ELR (cell line): ENCODE measurements at places on chromosomes 3 and 15.

GRCh38 chr3:64363842-64364241 lies 138.6 kb upstream of the PRICKLE2 start:
- no peak for DNase-seq

- DNase-seq, result no peak
Observed at GRCh38 chr3:171673951-171674350, 136.3 kb downstream of the PLD1 start.

- no peak for DNase-seq
Observed at GRCh38 chr3:186004671-186005070, 66.9 kb upstream of the TRA2B start.

DNA sequence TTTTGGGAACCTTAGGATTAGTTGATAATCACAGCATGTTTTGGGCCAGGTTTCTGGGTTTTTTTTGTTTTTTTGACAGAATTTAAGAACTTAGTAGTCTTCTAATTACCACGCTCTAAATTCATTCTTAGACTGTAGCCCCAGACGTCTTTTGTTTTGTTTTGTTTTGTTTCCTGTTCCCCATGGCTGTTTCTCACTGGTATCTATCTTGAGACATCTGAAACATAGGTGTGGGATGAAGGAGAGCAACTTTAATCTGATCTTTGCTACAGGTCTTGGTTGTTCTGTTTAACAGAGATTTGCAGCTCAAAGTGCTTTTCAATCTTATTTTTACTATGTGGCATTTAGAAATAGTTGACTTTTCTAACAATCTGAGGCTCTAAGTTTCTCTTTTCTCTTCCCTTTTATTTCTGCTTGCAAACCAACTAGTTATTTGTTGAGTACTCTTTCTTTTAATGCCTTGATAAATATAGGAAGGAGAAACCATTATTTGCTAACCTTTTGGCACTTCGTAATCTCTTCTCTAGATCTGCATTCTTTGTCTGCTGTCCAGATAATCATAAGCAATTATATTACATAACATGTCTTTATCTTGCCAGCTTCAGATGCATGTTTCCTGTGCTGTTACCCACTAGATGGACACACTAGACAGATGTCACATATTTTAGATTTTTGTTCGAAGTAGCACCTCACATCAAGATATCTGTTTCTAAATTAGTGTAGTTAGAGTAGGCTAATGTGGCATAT lies 40.9 kb downstream of the FBXL2 start:
- DNase-seq, result no peak

GRCh38 chr15:26561130-26561529 lies 211.7 kb downstream of the GABRB3 start:
- no peak for DNase-seq

- peak; percentile 88 for DNase-seq
Observed at GRCh38 chr3:120145542-120146285, 51.5 kb upstream of the GSK3B start.

DNA sequence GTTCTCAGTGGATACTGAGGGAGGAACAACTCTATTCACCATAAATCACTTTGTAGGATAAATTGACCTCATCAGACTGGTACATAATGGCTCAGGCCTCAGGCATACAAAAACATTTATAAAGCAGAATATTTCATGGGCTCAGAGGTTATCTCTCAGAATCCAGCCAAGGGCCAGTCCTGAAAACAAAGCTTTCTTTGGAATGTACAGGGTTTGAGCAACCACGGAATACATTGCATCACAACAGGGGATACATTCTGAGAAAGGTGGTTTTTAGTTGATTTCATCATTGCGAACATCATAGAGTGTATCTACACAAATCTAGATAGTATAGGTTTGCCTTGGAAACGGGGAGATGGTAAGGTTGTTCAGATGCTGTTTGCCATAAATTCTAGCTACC lies 33.4 kb upstream of the CTDSPL2 start:
- no peak for DNase-seq

DNA sequence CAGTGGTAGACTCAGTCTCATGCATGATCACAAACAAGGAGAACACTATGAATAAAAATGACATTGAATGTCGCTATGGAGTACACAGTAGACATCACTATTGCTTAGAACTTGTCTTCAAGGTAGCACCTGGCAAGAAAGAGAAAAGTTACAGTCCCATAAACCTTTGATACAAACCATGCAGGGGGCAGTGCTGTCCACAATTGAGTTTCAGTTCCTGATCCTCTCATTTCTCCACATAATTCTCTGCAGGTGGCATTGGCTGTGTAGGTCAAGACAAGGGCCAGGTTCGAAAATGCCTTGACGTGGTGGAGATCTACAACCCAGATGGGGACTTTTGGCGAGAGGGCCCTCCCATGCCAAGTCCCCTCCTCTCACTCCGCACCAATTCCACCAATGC lies 47.9 kb downstream of the KBTBD12 start:
- no peak for DNase-seq

- peak; percentile 80 for DNase-seq
Observed at GRCh38 chr3:123841476-123842238, 42.5 kb downstream of the MYLK start.

GRCh38 chr15:73265536-73266153 lies 103.1 kb downstream of the HCN4 start:
- peak; percentile 59 for DNase-seq

GRCh38 chr3:52237657-52238172 lies 1.2 kb downstream of the TWF2 start:
- DNase-seq, result peak; percentile 93

DNA sequence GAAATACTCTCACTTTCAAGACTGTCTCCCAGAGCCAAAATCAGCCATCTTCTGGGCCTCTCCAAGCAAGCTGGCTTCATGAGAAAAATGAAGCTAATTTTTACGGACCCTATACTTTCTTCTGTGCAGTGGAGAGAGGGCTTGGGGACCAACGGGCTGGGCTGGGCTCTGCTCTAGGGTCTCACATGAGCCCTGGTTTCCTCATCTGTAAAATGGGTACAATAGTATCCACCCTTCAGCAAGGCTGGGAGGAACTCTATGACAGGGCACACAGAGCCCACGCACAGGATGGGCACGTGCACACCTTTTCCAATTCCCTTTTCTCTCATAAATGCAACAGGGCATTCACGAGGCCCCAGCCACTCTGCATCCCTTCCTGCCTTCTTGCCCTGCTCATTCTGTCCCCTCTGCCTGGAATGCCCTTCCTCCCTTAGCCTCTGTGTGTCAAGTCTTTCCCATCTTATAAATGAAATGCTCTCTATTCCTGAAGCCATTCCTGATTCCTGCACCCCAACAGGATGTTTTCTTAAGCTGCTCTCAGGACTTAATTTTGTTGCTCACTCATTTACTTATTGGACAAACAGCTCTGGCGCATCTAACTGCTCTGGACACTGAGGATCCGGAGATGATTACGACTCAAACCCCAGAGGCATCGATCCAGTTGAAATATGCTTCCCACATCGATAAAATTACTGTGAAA lies 32.9 kb upstream of the SEC13 start:
- peak; percentile 29 for DNase-seq

DNA sequence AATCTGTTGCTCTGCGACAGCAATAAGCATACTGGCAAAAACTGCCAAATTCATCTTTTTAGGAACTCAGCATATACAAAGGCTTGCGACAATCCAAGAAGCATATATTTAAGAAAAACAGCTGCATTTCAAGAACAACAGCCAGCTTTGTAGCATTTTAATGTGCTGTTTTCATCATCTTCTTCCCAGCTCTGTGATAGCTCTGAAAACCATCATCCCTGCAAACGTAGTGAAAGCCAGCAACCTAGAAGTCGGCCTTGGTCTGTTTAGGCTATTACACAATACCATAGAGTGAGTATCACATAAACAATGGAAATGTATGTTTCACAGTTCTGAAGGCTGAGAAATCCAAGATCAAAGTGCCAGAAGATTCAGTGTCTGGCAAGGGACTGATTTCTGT lies 187.5 kb downstream of the NAALADL2 start:
- no peak for DNase-seq

- no peak for DNase-seq
Observed at GRCh38 chr15:95929232-95929846, 401.2 kb upstream of the NR2F2 start.

DNA sequence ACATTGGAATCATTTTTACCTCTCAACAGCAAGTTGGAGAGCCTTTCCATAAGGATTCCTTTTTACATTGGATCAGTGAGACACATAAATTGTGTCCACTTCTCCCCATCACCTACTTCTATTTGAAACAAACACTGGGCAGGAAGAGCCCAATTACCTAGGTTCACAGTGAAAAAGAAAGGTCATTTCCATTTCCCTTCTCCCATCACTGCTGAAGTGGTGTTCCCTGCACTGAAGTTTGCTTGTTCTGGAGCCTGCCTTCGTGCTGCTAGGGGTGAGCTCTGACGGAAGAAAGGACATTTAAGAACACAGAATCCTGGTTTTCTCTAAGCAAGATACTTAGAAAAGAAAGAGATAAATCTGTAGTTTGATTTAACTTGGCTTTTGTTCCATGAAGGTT lies 123.8 kb upstream of the ZBTB20 start:
- no peak for DNase-seq

DNA sequence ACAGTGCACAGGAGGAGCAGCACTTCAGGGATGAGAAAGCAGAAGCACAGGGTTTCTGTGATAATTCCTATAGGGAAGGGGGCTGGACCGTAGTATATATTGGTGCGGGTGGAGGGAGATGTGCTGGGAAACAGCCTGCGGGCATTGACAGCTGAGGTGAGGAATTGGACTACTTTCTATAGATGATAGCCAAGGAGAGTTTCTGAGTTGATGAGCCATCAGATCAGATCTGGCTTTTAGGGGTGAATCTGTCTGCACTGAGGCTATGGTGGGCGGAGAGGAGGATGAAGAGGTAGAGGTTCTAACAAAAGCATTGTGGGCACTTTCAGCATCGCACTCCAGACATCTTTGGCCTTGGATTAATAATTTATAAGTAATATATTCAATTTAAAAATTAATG lies 33.1 kb downstream of the SELENOT start:
- no peak for DNase-seq

GRCh38 chr3:17091910-17092582 lies 207.3 kb downstream of the PLCL2 start:
- DNase-seq, result peak; percentile 13

- DNase-seq, result no peak
Observed at GRCh38 chr3:144915202-144915601, 943.6 kb downstream of the DIPK2A start.

DNA sequence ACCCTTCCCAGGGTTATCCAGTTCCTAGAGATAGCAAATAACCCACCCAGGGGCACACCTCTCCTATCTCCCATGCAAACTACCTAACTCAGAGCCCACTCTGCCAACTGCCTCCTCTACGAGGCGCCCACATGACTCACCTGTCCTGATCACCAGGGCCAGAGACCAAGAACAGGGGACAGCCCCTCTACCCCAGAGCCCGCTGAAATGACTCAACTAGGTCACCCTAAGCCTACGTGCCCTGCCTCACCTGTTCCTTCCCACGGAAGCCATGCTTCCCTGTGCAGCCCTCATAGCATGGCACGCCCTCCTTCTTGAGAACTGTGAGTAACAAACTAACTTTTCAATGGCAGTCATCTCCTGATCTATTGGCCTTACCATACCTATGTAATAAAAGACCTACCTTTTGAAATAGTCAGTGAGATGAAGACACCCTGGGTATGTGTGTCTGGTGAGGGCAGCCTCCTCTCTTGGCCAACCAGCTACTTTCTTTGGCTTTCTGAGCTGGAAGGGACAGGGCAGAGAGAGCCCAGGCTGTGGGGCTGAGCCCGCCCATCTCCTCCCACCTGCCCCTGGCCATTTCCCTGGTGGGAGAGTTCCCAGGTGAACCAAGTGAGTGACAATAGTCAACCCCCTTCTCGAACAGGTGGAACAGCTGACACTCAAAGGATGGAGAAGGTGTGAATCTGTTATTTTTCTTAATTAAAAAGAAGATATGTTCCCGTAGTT lies 25.5 kb upstream of the PRR23E start:
- no peak for DNase-seq
